ENCODE measurements at places on chromosomes 5 and 9.

- DNase-seq: no peak
These were observed 151.7 kb upstream of the ZNF366 start for GRCh38 chr5:72658761-72659540.

GRCh38 chr5:53067641-53068040, 41.9 kb downstream of the MOCS2 start:
- no peak for DNase-seq

DNA sequence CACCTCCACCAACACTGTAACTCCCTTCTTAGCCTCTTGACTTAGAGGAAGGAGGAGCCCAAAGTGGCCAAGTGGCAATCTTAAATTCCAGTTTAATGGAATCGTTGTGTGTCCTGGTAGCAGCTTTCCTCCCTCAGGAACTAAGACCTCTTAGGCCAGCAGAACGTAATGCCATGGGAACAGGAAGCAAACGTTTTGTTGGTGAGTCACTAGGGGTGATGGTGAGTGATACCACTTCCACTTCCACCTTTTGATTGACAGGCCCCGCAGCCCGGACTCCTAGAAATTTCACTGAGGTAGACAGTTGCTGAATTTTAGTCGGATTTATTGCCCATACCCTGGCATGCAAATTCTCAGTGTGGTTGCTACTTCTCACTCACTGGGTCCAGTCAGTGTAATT, 94.2 kb upstream of the FBN2 start:
- no peak for DNase-seq

DNA sequence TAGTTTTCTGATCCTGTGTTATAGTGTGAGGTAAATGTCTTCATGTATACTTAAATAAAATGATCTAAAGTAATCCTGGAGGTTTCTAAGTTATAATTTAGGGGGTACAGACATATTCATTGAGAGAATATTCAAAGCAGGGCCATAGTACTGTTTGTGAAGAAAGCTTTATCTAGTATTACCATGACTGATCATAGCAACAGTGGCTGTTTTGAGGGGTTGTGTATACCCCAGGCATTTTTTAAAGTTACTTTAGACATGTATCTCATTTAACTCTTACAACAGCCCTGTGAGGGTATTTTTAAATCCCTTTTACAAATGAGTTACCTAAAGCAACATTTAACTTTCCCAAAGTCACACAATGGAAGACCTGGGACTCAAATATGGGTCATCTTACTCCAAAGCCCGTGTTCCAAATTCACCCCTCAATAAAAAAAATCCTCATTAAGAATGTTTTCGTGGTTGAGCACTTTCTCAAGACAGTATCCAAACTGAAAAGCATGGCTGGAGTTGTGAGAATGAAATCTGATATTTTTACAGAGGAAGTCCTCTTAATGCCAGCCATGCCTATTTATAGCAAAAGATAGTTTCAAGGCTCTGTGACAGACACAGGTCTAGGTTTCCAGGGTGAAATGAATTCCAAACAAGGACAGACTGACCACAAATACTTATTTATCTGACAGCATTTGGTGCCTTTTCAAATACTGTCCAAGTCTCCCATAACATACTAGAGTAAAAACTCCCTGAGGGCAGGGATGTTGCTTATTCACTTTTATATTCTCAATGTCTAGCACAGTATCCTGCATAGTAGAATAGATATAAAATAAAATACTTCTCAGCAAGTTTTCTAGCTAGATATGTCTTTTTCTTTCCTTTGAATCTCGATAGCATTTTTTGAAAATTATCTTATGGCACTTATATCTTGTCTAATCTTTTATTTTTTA, 10.4 kb downstream of the STOM start:
- no peak for DNase-seq

GRCh38 chr5:170408877-170409660, 19.9 kb upstream of the KCNMB1 start:
- DNase-seq: no peak

Measured in stimulated activated naive CD8-positive, alpha-beta T cell treated with anti-CD3 and anti-CD28 coated beads, Interleukin-15, Interleukin-2, amounts not matched to agents 100 U/mL and 50 U/mL, for 24 hours (primary cell).